ENCODE measurements at places on chromosomes 3 and 15.

DNA sequence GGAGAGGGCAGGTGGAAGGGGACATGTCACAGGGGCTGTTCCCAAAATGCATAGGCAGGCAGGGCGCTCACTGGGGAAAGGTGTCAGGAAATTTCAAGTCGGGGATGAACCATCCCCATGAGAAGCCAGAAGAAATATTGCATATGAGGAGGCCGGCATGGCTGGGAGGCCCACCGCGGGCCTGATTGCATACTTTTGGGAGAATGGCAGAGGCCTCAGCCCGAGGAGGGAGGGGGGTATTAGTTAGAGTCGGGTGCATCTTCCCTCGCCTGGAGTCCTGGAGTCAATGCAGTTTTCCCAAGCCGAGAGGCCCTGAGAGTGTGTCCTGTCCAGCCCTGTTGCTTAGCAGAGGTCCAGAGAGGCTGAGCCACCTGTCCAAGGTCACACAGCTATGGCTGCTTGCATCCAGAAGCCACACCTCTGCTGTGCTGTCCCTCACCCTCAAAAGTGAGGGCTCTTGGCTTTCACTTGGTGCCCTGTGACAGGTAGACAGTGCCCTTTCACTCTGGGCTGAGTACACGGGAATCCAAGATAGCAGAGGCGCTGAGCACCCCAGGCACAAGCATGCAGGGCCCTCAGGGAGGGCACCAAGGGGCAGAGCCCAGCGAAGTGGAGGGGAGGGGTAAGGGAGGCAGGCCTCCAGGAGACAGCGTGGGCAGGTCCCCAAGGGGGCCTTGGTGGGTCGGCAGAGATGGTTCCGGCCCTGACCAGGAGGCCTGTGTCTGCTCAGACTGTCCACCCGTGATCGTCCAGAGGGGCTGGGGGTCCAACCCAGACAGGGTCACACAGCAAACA is 48.5 kb downstream of the GRIP2 start:
- DNase-seq: no peak

- no peak for DNase-seq
Measured at GRCh38 chr3:99330924-99331532, 307.4 kb upstream of the COL8A1 start.

- DNase-seq: no peak
Measured at GRCh38 chr3:121963608-121964007, 58.4 kb downstream of the ILDR1 start.

- no peak for DNase-seq
Measured at GRCh38 chr3:86865506-86865905, 125.4 kb downstream of the VGLL3 start.

DNA sequence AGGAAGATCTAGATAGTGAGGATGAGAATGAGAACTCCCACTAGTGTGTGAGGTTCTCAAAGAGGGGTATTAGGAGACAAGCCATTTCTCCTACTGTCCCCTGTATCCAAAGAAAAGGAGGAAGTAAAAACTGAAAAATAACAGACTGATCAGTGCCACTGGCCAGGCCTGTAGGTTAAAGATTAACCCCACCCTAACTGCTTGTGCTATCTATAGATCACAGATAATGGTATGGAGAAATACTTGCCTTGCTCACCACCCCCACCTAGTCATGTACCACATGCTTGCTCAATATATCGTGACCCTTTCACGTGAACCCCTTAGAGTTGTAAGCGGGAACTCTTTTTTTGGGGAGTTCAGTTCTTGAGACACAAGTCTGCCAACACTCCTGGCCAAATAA is 519.7 kb upstream of the FRG2C start:
- DNase-seq: no peak
